ENCODE measurements at places on chromosomes 7 and 10.

GRCh38 chr7:157011333-157012112 is 1.1 kb upstream of the MNX1 start:
- DNase-seq, result no peak

GRCh38 chr10:53702489-53702888 is 929.9 kb upstream of the MBL2 start:
- no peak for DNase-seq

GRCh38 chr7:142436601-142437000 is 178.7 kb upstream of the PRSS58 start:
- no peak for DNase-seq

- no peak for DNase-seq
Measured at GRCh38 chr7:26328498-26329390, 37.1 kb downstream of the SNX10 start.

DNA sequence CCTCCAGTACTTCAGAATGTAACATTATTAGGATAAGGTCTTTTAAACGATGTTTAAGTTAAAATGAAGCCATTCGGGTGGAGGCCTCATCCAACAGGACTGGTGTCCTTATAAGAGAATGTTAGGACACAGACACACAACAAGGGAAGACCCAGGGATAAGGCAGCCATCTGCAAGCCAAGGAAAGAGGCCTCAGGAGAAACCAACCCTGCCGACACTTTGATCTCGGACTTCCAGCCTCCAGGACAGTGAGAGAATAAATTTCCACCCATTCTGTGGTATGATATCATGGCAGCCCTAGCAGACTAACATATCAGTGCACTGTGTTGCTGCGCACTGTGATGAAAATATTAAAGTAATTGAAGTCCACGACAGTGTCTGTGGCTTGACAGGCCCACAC is 250.8 kb downstream of the COBL start:
- no peak for DNase-seq

- no peak for DNase-seq
Measured at GRCh38 chr10:43069211-43069515, 7.7 kb upstream of the RET start.

- no peak for DNase-seq
Measured at GRCh38 chr7:130887182-130887956, 153.4 kb upstream of the KLF14 start.

DNA sequence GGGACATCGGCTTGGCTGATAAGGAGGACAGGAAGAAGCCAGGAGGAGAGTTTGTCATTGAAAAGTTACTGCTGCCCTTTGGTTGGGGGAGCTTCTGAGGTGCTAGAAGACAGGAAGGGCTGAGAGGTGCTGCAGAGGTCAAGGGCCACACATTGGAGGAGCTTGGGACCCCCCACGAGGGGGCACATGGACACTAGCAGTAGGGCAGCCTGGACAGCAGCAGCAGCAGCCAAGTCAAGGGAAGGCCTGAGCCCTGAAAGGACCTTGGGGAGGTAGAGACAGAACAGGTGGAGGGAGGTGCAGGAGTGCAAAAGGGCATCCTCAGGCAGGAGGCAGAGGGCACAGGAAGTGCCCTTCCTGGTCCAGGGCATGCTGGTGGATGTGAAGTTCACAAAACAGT is 439.7 kb upstream of the IGFBP3 start:
- DNase-seq, result no peak

DNA sequence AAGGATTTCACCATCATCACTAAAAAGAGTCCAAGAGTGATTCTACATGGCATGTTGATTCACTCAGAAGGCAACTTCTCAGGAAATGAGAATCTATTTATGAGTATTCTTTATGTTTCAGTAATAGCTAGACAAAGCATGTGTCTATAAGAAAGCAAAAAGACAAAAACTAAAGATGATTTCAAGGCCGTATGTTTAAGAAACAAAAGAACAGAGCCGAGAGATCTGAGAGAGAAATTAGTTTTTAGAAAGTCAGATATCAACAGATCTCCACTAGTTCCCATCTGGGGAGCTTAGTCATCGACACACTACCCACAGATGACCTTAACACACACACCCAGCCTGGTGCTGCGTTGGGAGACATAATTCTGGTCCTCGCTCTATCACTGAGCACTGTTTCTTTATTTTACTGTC is 21.0 kb downstream of the PIP4K2A start:
- no peak for DNase-seq

DNA sequence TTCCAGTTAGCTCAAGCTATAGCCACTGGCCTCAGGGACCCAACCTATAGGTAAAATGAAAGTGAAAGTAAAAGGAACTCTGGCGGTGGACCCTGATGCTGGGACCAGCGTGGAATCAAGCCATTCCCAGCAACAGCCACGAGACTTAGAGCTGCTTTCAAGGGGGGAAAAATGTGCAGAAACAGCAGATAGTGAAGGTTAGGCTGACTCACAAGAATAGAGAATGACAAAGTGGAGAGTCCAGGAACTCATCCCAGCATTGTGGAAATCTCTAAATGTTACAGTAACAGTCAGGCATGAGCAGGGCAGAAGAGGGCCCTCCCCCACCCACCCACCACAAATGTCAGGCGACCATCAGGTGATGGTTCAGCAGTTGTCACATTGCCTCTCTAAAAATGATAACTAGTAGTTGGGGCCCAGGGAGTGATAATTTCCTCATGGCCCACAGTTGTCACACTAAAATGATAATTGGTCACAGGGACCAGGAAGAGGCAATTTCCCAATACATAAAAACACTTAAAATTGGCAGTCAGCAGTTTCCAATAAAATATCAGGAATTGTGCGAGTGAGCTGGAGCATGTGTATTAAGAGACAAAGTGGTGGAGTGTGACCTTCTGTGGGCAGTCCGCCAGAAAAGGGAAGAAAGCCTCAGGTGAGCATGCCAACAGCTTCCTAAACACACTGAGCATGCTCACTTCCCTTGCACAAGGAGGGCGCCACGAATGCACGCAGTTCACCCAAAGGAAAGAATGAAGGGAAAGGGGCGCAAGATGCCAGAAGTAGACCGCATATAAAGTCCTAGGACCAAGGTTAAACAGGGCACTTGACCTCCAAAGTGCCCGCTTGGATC is 129.8 kb upstream of the PPP1R3A start:
- no peak for DNase-seq

- no peak for DNase-seq
Measured at GRCh38 chr10:59284118-59284975, 78.0 kb downstream of the FAM13C start.

- DNase-seq, result no peak
Measured at GRCh38 chr10:49008091-49008490, 68.5 kb upstream of the LRRC18 start.

DNA sequence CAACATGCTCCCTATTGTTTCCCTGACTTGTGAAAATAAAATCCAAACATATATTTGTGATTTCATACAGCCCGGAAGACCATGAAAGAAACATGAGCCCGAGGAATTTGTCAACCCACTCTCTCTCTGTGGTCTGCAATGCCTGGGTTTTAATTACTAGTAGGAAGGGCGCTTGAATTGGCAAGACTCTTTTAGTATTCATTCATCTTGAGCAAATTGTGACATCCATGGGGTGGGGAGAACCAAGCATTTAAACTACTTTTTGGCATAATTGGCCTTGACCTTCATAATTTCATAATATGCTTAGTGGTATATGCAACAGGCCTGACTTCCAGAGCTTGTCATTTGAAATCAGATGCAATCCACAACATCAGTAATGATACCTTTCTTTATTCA is 142.4 kb upstream of the BMPER start:
- DNase-seq, result no peak

GRCh38 chr10:44958898-44959246 is 730 bp upstream of the RASSF4 start:
- DNase-seq, result no peak

GRCh38 chr10:78997635-78998618 is 70.8 kb upstream of the ZMIZ1 start:
- DNase-seq, result no peak

DNA sequence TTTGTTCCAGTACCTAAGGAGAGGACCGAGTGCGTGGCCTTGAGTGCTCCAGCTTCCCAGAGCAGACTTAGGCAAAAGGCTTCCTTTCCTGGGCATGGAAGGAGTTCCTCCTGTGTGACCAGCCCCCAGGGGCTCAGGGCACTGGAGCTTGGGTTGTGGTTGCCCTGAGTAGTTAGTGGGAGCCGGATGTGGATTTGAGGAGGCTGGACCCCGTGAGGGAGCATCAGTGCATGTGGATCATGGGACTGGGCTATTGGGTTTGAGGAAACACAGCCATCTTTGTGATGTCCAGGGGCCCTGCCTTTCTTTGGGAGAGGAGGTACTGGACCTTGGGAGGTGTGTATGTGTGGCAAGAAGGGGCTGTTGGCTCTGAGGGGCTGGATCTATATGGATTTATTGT is 8.4 kb downstream of the LRMDA start:
- no peak for DNase-seq

DNA sequence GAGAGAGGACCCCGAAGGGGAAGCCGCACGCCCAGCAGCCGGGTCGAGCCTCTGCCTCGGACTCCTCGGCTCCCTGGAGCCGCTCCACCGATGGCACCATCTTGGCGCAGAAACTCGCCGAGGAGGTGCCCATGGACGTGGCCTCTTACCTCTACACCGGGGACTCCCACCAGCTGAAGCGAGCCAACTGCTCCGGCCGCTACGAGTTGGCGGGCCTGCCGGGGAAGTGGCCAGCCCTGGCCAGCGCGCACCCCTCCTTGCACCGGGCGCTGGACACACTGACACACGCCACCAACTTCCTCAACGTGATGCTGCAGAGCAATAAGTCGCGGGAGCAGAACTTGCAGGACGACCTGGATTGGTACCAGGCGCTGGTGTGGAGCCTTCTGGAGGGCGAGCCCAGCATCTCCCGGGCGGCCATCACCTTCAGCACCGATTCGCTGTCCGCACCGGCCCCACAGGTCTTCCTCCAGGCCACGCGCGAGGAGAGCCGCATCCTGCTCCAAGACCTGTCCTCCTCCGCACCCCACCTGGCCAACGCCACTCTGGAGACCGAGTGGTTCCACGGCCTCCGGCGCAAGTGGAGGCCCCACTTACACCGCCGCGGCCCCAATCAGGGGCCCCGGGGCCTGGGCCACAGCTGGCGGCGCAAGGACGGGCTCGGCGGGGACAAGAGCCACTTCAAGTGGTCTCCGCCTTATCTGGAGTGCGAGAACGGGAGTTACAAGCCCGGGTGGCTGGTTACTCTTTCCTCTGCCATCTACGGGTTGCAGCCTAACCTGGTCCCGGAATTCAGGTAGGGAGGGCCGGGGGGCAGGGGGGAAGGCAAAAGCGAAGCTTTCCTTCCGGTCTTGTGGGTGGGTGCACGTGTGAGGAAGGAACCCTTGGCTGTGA is 973 bp downstream of the GPR158 start:
- DNase-seq, result no peak

GRCh38 chr7:131312838-131313237 is 14.8 kb upstream of the MKLN1 start:
- DNase-seq, result no peak

DNA sequence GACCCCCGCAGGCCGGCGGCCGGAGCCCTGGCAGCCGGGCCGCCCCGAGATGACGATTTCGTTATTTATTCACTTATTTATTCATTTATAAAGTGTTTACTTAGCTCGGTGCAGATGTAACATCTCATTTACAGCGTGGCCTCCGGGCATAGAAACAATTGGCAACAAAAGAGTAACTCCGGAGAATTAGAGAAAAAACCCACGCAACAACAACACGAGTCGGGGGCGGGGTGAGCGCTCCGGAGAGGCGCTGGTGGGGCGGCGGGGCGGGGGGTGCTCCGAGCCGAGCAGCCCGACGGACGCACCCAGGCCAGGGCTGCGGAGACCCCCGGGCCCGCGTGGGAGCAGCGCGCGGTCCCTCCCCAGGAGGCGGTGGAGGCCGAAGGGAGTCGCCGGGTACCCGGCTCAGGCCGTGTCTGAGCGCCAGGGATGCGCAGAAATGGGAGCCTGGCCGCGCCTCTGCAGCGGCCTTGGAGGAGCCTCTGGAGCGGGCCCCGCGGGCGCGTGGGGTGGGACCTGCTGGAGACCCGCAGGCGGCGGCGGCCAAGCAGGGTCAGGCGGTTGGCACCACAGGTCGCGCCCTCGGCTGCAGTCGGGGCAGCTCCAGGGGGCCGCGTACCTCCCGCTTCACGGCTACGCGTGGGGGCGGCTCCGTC is 14.3 kb downstream of the UNCX start:
- DNase-seq, result no peak

DNA sequence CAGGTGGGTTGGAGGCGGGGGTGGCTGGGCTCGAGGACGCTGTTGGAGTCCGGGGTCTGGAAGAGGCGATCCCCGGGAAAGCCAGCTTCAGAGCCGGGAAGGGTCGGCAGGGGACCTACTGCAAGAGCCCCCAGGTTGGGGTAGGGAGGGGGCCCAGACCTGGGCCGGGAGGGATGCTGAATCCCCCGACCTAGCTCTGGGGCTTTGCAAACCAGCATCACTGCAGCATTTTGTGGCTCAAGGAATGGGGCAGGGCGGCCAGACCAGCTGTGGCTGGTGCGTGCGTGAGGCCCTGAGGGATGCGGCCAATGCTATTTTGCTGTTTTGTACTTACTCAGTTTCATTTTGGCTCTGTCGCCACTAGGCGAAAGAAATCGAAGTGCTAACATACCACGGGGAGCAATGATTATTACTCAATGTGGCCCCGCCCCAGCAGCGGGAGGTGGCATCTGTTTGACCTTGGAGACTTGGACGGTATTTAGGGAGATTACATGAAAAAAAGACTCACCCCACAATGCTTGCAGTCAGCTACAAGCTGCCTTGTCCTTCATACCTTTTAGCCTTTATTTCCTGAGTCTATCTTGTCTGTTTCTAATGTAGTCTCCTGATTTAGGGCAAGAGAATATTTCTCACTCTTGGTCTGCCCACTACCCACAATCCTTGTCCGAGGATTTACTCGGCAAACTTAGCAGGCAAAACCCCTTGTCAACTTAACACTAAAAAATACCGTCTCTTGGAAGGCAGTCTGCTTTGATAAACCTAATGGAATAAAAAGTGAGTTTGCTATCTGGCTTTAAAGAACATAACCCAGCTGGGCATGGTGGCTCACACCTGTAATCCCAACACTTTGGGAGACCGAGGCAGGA is 16.2 kb downstream of the HSPB1 start:
- no peak for DNase-seq

DNA sequence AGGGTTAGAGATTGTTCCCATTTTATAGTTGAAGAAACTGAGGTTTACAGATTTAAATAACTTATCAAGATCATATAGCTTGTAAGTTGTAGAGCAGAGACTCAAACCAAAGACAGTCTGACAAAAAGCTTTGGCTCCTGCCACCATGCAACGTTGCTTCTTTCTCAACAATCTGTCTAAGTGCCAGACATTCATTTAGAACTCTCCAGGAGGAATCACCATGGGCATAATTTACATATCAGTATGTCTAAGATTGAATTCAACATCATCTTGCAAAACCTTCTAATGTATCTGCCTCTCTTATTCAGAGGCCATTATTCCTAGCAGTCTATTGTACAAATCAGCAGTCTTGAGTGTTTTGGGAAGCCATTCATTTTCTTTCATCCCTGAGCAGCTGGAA is 163.5 kb upstream of the PLXDC2 start:
- DNase-seq, result no peak

DNA sequence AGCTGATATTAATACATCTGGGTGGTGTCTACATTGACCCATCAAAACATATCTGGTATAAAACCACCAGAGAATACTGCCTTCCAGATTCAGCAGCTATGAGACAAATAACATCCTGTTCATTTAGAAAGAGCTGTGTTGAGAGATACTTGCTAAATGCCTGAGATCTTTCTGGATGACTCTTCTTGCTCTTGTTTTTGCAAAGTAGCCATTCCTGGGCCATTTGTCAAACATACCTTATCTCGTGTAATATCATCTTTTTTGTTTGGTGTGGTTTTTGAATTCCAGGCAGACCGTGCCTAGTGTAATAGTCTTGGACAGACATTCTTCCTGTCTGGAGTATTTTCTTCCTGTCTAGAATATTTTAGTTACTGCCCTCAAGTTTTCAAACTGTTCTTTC is 74.7 kb upstream of the PRR15 start:
- no peak for DNase-seq

- DNase-seq, result no peak
Measured at GRCh38 chr7:117963264-117964197, 90.3 kb upstream of the CTTNBP2 start.

All from NT2/D1 (cell line).